ENCODE measurements at places on chromosomes 2 and 18.
A peak's percentile ranks its signal among the peaks of the same experiment; 100 is the strongest.

GRCh38 chr2:238119756-238120462 lies 18.6 kb upstream of the KLHL30 start:
- DNase-seq: no peak

DNA sequence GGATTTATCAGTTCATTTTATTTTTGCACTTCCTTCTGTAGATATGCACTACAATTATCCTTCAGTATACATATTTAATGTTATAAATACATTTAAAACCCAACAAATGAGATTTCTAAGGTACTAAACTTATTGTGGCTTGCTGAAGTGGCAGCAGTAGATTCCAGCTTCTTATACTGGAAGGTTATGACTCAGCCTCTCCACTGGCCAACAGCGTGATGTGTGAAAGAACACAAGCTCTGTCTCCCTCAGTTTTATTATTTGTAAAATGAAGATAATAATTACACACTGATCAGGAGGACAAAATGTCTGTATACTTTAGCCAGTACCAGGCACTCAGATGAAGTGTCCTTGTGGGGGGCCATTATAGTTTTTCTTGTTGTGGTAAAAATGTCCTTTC lies 1147.1 kb downstream of the CNTNAP5 start:
- no peak for DNase-seq

- DNase-seq: peak; percentile 64
Measured at GRCh38 chr18:24600076-24600654, 139.7 kb downstream of the HRH4 start.

GRCh38 chr2:78707776-78708386 lies 317.6 kb upstream of the REG3G start:
- DNase-seq: no peak

GRCh38 chr18:40440088-40440487 lies 1514.9 kb upstream of the PIK3C3 start:
- DNase-seq: no peak

All from left renal pelvis (tissue), 4 donors.